A172 (cell line): ENCODE measurements at places on chromosomes 1 and 21.

- no peak for DNase-seq
Observed at GRCh38 chr1:41925712-41926111, 7.0 kb upstream of the HIVEP3 start.

DNA sequence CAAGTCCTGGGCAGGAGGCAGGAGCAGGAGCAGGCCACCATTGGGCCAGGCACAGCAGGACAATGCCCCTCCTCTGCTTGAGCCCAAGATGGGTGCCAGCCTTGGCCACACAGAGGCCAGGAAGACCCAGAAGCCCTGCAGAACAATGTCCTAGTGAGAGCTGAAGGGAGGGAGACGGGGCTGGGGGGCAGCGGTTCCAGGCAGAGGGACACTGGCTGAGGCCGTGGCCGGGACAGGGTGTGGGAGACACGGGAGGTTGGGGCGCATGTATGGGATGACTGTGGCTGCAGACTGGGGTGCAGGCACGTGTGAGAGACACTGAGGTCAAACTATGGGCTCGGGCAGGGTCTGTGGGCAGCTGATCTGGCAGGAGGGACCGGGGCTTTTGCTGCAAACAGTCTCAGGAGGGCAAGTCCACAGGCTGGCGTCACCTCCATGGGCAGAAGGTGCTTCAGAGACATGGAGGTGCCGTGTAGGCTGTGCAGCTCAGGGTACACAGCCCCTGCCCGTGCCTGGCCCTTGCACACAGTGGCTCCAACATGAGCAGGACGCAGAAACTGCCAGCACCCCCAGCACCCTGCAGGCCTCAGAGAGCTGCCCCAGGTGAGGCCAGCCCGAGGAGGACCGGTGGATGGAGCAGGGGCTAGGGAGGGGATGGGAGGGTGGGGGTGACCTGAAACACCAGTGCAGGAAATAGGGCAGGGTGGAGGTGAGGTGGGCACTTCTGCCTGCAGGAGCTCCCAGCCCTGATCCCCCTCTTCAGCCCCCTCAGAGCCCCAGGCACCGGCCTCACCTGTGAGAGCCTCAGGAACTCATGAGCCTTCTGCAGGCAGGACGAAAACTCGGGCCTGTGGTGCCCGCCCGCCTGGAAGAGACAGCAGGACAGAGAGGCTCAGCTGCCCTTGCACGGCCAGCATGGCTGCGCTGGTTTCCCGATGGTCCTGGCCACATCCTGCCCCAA lies 19.5 kb downstream of the LSS start:
- no peak for DNase-seq

GRCh38 chr1:26530895-26531598 lies 1.5 kb downstream of the RPS6KA1 start:
- DNase-seq, result peak; percentile 88

GRCh38 chr21:40613546-40614030 lies 233.4 kb downstream of the DSCAM start:
- DNase-seq, result no peak

GRCh38 chr1:117036018-117036461 lies 24.1 kb upstream of the TTF2 start:
- no peak for DNase-seq

DNA sequence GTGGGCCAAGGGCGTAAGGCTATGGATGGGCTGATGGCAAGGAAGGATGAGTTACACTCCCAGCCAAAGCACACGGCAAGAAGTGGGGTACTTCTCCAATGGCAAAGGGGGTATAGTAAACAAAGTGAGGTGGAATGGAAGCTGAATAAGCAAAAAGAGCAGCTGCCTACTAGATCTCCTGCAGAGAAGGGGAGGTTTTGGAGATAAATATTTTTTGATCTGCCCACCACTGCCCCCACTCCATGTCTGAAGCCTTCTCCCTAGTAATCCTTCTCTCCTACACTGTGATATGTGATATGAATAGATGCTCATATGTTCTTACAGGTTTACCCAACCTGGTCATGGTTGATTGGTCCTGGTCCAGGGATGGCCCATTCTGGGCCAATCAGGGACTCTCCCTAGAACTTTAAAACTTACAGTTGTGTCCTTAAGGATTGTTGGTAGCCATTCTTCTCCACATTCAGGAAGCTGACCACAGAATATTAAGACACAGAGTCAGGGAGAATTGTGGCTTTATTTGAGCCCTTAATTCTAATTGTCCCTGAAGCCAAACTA lies 436.8 kb downstream of the OMA1 start:
- no peak for DNase-seq

DNA sequence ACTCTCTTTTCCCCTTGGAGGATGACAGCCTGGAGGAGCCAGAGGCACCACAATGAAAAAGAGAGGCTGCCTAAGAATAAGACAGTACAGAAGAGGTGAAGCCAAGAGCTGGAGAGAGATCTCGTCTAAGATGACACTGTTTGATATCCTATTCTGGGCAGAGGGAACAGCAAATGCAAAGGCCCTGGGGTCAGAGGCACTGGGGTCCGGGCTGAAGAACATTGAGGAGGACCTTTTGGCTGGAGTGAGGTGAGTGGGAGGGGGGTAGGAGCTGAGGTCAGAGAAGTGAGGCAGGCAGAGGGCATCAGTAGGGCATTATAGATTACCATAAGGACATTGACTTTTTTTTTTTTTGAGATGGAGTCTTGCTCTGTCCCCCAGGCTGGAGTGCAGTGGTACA lies 19.3 kb upstream of the TMEM51 start:
- DNase-seq, result no peak

- DNase-seq, result peak; percentile 5
Observed at GRCh38 chr1:93172778-93173177, 7.4 kb downstream of the TMED5 start.

- no peak for DNase-seq
Observed at GRCh38 chr1:30044656-30045144, 678.7 kb downstream of the MATN1 start.

GRCh38 chr1:220451532-220451931 lies 76.4 kb upstream of the MARK1 start:
- no peak for DNase-seq

DNA sequence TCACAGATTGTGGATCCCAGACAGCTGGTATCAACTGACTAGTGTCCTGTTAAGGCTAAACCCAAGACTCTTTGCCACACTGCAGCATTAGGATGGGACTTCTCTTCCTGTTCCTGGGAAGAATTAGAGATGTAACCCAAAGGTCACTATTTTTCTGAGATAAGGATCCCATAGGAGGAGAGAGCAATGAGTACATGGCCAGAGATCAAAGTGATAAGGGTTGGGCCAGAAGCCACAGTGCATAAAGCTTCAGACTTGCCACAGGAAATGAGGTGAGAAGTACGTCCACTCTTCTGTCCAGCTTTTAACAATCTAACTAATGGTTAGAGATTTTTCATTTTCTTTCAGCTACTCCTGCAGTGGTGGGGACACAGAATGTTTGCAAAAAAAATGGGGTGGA lies at the start of gene HSD3B1:
TSS of gene HSD3B1 (plus strand) at position 270 of the 400 bp plus-strand sequence. CDS start 267 bp downstream, outside the sequence.
- peak; percentile 5 for DNase-seq
